ENCODE measurements at places on chromosomes 3 and 15.

- DNase-seq, result no peak
Measured at GRCh38 chr3:42130007-42130328, 38.8 kb downstream of the TRAK1 start.

- DNase-seq, result no peak
Measured at GRCh38 chr3:77667901-77668300, 628.0 kb downstream of the ROBO2 start.

- DNase-seq, result no peak
Measured at GRCh38 chr3:126381966-126382365, 12.7 kb upstream of the CFAP100 start.

DNA sequence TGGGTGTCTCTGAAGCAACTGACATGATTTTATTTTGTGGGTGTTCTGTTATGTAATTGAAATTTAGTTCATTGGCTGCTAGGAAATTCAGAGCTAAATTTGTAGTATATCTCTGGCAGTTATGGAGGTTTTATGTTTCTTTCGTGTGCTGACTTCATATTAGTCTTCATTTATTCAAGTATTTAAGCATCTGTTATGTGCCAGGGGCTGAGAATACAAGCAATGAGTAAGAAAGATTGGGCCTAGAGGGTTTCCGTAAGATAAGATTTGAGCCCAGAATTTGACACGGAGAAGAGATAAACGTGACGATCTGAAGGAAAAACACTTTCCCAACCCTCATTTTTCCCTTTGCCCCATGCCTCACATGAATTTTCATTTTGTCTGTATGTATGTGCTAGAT is 75.2 kb upstream of the ACKR4 start:
- no peak for DNase-seq

GRCh38 chr3:48344867-48345507 is 11.5 kb upstream of the SPINK8 start:
- no peak for DNase-seq

GRCh38 chr3:195385526-195385925 is 57.3 kb downstream of the ACAP2 start:
- peak; percentile 40 for DNase-seq

GRCh38 chr3:146052056-146052790 is 108.8 kb downstream of the PLOD2 start:
- no peak for DNase-seq

DNA sequence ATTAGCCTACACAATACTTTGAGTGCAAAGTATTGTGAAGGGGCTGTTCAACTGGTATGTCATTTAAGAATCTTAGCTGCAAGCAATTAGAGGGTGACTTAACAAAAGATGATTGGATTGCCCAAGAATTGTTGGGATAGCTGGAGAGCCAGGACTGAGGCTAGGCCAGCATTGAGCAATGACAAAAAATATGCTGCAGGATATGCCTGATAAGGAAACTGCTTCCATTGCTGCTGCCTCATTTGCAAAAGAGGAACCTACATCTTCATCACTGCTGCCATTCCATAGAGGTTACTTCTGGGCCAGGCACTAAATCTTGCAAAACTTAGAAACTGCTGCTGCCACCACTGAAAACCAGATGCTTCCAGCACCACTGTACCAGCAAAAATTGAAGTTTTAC is 108.0 kb upstream of the TBC1D5 start:
- DNase-seq, result no peak

DNA sequence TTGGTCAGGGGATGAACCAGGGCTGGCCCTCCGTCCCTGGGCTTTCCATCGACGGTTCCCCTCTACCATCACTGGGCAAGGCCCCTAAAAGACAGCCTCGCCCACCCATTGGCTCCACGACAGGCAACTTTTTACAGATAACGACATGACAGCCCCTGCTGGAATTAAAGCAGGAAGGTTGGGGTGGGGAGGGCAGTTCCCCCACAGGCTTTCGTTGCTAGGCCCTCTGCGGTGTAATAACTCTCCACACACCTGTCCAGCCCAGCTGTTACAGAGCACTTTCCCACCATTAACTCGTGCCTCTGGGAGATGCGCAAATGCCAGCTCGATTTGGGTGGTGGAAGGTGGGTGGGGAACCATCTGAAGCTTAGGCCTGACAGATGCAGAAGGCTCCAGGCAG is 264.2 kb upstream of the TLE3 start:
- no peak for DNase-seq

- no peak for DNase-seq
Measured at GRCh38 chr15:37873336-37873735, 61.1 kb upstream of the TMCO5A start.

- DNase-seq, result no peak
Measured at GRCh38 chr15:31214158-31214863, 112.3 kb upstream of the KLF13 start.

- no peak for DNase-seq
Measured at GRCh38 chr3:50495609-50496423, 7.6 kb downstream of the CACNA2D2 start.

DNA sequence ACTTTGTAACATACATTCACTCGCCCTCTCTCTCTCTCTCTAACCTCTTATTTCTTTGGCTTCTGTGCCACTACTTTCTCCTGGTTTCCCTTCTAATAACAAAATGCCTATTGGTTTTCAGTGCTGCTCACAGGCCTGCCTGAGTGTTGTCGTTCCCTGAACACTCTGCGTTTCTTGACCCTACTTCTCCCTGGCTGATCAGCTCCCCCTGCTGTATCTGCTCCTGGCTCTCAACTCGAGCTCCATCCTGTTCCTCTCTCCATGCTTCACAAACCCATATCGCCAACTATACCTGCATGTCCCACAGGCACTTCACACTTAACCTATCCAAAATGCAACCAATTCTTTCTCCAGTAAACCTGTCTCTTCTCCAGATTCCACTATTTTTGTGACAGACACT is 111.4 kb downstream of the OPA1 start:
- no peak for DNase-seq

DNA sequence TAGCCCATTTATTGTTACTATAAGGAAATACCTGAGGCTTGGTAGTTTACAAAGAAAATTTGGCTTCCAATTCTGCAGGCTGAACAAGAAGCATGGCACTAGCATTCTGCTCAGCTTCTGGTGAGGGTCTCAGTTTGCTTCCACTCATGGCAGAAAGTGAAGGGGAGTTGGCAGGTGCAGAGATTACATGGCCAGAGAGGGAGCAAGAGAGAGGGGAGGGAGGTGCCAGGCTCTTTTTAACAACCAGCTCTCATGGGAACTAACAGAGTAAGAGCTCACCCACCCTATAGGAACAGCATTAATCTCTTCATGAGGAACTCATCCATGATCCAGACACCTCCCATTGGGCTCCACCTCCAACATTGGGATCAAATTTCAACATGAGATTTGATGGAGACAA is 437.9 kb downstream of the CHL1 start:
- DNase-seq, result no peak

DNA sequence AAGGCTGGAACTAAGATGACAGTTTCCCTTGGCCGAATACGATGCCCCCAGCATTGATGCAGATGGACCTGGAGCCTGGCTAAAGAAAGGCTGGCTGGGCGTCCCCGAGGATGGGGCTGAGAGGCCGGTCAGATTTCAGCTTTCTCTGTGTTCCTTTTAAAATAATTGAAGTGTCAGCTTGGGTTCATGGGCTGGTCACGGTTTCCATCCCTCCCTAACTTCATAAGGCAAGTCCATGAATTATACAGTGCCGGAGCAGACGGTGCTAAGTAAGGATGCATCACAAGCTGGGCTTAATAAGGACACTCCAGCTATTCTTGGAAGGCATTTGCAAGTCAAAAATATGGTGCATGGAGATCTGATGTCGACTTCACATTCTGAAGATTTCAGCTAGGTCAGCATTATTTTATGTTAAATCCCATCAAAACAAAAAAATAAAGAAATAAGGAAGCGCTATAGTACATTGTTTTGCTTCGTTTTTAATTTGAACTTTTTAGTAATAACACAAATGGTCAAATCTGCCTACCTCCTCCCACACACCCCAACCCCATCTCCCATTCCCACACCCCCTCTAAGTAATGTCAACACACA is 220.8 kb downstream of the RPLP1 start:
- no peak for DNase-seq

GRCh38 chr3:167798443-167798842 is 62.9 kb downstream of the SERPINI1 start:
- DNase-seq, result no peak

DNA sequence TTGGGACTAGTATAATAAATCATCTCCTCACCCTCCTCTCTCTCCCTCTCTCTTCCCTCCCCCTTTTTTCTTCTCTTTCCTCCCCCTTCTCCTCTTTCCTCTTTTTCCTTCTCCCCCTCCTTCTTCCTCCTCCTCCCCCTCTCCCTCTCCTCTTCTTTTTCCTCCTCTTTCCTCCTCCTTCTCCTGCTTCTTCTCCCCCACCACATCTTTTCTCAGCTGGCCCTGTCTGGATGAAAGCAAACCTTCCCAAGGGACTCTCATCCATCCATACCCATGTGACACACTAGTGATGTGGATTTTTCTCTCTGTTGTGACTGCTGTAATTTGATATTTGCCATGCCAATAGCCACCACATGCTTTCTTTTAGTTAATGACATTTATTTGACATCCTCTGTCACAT is 127.2 kb downstream of the EBLN2 start:
- DNase-seq, result no peak

- DNase-seq, result peak; percentile 65
Measured at GRCh38 chr3:181782306-181782954, 70.7 kb downstream of the SOX2 start.

DNA sequence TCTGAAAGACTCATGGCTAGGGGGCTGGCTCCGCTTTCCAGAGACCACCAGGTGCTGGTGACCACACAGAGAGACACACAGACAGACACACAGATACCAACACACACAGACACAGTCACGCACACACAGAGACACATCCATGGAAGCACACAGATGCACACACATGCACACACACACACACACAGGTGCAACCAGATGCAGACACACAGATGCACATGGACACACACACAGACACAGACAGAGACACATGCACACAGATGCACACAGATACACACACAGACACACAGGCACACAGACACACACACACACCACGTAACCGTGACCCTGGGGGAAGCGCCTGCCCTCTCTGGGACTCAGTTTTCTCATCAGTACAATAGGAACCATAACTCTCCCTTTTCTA is 132.2 kb downstream of the WNT7A start:
- DNase-seq, result no peak

DNA sequence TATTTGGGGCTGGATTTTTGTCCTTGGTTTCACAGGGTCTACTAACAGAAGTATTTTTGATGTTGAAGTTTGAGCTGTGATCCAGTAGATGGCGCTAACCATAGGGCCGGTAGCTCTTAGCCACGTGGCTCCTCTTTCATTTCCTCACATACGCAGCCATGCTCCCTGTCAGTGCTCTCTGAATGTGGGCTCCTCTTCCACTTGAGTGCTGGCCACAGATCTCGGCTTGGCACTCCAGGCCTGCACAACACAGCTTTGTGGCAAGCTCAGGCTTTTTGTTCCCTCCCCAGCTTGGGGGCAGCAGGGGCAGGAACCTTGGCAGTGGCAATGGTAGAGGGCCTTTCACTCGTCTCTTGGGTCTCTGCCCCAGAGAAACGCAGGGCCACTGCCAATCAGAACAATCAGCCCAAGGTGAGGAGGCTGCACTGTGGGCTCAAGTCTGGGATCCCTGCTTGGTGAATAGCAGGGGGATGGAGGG is 18.6 kb upstream of the DNAAF4 start:
- DNase-seq, result no peak

DNA sequence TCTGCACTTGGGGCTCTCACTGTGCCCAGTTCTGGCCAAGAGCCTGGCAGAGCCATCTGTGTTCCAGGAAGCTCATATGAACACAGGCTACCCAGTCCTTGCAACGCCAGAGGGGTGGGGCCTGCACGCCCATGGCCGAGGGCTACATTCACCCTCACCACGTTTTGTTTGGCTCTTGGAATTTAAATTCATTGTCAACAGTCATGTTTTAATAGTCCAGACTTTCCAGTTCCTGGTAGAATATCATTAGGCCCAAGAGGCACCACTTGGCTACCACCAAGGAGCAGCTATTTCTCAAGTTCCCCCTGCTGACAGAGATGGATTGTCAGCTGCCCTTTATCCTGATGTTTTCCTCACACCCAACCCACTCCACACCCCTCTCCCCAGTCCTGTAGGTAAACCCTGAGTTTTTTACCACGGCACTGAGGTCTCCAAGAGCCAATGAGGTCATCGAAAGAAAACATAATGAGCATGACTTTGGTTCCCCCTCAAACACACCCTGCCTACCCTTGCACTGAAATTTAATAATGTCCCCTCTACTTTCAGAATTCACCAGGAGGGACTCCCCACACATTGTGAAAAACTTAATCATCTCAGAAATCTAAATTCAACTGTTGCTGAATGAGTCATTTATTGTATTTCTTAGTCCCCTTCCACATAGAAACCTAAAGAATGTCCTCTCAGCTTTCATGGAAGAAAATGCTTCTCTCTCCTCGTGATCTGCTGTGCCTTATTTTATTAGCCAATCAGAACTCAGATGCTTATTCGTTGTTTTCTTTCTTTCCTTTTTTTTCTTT is 125.1 kb downstream of the SHQ1 start:
- no peak for DNase-seq

- DNase-seq, result no peak
Measured at GRCh38 chr15:65927545-65927944, 58.3 kb downstream of the RAB11A start.

GRCh38 chr3:36543276-36543997 is 163.1 kb downstream of the STAC start:
- DNase-seq, result no peak

GRCh38 chr15:29765898-29766527 is 56.3 kb downstream of the TJP1 start:
- DNase-seq, result no peak

GRCh38 chr3:191217301-191217700 is 18.3 kb downstream of the OSTN start:
- DNase-seq, result no peak

- DNase-seq, result no peak
Measured at GRCh38 chr3:66140106-66140505, 80.7 kb upstream of the SLC25A26 start.

DNA sequence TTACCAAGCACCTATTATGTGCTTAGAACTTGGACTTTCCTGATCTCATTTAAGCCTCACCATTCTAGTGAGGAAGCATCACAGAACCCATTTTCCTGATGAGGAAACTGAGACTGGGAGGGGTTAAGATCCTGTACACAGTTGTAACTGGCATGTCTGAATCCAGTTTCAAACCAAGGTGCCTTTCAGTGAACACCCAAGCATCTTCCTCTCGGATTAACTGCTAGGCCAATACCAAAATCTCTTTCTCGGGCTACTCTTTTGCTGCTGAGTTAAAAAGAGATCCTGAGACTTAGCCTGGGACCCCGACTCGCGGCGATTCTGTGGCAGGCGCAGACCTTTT is 578 bp upstream of the CEMIP start:
- DNase-seq, result peak; percentile 31

GRCh38 chr15:75720787-75721479 is 8.3 kb upstream of the CSPG4 start:
- peak; percentile 80 for DNase-seq

- DNase-seq, result no peak
Measured at GRCh38 chr3:127652246-127652995, 20.3 kb upstream of the ABTB1 start.

DNA sequence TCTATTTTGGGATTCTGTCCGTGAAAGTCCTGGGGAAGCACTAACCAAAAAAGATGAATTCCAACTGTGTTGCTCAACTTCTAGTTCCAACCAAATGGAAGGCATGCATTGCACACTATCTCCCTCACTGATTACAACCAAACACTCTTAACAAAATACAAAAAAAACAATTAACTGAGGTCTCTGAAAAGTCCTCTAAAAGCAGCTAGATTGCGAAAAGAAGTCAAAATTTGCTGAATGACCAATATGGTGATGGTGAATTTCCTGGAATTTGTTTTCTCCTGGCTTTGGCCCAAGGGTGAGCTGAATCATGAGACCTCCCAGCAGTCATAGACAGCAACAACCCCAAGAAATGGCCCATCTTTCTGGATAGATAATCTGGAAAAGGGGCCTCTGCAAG is 28.3 kb downstream of the CYP19A1 start:
- no peak for DNase-seq

All from foreskin keratinocyte (primary cell).